ENCODE measurements at places on chromosomes 7 and 10.

- no peak for DNase-seq
Observed at GRCh38 chr7:19853261-19853832, 79.9 kb upstream of the TMEM196 start.

- DNase-seq, result no peak
Observed at GRCh38 chr10:26367771-26368170, 70.4 kb upstream of the APBB1IP start.

DNA sequence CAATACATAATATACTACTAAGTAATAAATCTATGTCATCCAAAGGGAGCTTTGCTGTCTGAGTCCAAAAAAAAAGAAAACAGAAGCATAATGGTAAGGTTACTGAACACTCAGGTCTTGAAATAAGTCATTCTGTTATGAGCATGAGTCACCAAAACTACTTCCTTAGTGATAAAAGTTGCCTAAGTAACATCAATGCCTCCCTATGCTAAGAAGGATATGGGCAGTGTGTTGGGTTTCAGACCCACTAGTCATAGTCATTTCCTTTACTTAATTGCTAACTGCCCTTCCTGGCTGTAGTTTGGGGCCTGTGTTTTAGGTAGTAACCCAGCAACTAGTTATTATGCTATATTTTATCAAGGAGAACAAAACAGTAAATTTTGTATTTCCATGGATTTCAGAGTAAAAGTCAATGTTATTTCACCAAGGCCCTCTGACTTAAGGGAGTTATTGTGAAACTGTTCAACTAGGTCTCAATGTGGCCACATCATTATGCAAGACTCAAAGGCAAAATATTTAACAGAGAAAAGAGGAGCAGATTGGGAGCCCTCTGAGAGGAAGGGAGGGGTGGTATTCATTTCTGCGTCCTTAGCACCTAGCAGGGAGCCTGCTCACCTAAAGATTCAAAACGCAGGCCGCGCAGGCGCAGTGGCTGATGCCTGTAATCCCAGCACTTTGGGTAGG, 11.7 kb upstream of the VIM start:
- no peak for DNase-seq

GRCh38 chr10:130416334-130417150, 280.4 kb downstream of the GLRX3 start:
- DNase-seq, result no peak

DNA sequence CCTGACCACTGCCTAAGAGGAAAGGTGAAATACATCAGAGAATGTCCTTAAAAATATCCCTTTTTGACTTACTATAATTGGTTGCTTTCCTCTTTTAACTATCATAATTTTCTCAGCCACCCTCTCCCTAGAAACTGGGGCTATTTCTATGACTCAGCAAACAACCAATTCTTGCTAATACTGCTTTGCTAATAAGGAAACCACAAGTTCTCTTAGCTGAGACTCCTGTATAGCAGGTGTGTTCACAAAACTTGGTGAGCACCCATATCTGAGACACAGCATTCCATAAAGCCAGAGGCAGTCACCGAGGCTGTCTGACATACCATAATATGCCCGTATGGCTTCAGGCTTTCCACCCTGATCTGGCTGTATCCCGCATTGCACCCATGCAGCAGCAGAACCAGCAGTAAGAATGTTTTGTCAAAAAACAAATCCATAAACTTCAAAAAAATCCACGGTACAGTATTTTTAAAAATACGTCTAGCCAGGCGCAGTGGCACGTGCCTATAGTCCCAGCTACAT, 191.7 kb upstream of the C7orf33 start:
- no peak for DNase-seq

Data from activated CD8-positive, alpha-beta memory T cell treated with anti-CD3 and anti-CD28 coated beads for 1 hour (primary cell).